ENCODE measurements at places on chromosomes 3 and 15.

GRCh38 chr3:117710501-117710900 lies 1000.9 kb downstream of the TUSC7 start:
- DNase-seq, result no peak

DNA sequence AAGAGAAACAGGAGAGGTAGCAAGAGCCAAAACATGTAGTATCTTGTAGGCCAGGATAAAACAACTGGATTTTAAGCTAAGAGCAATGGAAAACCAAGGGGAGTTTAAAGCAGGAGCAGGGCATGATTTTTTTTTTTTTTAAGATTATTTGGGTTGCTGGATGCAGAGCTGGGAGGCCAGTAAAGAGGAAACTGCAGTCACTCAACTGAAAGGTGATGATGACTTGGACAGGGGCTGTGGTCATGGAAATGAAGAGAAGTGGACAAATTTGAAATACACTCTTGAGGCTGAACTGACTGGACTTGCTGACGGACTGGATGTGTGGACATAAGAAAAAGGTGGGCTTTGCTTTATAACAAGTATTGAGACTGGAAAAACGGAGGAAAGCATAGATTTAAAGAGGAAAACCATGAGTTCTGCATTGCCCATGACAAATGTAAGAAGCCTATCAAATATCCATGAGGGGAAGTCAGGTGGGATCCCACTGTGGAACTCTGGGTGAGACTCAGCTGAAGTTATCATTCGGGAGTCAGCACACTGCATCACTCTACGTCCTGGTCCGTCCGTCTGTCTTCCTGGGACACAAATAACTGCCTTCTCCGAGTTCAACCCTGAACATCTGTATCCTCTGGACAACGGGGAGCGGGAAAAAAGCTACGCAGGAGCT lies 688 bp downstream of the XPC start:
- no peak for DNase-seq

GRCh38 chr15:62569460-62570404 lies 404.6 kb upstream of the C2CD4B start:
- no peak for DNase-seq

GRCh38 chr3:187011915-187012314 lies 81.6 kb downstream of the ST6GAL1 start:
- no peak for DNase-seq

GRCh38 chr3:52146189-52146588 lies 8.0 kb downstream of the POC1A start:
- no peak for DNase-seq

DNA sequence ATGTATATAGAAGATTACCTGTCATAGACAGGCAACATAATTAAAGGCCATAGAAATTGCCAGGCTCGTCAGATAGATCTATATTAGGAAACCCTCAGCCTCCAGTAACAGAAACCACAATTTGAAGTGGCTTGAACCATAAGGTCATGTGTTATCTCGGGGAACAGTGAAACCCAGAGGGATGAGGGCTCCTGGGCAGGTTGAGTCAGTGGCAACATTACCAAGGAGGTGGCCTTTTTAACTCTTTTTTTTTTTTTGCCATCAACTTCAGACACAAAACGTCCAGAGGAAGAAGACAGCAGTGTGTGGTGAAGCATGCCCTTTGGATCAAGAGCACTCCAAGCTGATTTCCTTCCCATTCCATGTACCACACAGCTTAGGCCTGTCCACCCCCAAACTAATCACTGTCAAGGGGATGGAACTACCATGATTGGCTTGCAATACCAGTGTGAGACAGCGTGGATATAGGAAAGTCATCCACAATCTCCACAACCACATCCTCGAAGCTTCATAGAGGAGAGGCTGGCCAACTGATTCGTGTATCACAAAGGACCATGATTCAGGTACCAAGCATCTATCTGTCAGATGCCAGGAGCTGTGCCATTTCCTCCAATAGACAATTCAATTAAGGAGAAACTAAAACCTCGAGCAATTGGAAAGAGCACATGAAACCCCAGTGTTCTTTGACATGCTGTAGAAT lies 999 bp upstream of the KIF7 start:
- no peak for DNase-seq

DNA sequence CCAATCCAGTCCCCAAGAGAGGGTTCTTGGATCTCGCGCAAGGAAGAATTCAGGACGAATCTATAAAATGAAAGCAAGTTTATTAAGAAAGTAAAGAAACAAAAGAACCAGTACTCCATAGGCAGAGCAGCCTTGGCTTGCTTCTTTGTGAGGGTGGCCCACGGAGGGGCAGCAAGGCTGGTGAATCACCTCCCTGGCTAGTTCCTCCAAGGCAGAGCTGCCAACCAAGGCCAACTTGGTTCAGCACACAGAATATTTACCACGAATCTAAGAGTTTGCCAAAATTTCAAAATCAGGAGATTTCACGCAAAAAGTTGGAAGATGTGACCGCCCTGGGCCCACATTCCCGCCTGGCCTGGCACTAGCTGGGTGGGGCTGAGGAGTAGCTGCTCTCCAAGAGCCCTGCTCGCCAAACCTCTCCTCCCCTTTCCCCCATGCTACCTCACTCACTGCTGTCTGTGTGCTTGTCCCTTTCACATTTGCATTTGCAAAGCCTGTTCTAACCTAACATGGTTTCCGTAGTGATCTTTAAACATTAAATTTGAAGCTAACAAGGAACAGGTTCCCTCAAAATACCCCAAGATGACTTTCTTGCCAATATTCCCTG lies 26.2 kb upstream of the DCUN1D1 start:
- DNase-seq, result no peak

GRCh38 chr3:18556503-18557135 lies 131.5 kb upstream of the SATB1 start:
- peak; percentile 90 for DNase-seq

GRCh38 chr3:52269776-52270175 lies 8.7 kb downstream of the WDR82 start:
- no peak for DNase-seq

- DNase-seq, result no peak
Observed at GRCh38 chr15:67781907-67782690, 43.2 kb upstream of the SKOR1 start.

DNA sequence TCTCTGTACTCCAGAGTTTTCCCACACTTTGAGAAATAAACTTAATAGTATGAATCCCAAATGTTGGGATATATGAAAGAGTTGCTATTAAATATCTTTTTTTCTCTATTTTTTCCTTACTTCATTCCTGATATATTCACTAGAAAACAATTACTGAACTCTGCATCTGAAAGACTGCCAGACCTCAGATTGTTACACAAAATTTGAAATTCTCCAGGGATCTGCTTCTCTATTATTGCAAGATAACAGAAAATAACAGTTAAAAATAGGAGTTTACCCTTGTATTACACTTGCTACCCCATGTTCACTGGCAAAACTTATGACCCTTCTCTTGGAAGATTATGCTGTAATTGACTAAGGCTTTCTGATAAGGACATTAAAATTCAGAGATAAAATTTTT lies 11.7 kb upstream of the P3H2 start:
- DNase-seq, result no peak

DNA sequence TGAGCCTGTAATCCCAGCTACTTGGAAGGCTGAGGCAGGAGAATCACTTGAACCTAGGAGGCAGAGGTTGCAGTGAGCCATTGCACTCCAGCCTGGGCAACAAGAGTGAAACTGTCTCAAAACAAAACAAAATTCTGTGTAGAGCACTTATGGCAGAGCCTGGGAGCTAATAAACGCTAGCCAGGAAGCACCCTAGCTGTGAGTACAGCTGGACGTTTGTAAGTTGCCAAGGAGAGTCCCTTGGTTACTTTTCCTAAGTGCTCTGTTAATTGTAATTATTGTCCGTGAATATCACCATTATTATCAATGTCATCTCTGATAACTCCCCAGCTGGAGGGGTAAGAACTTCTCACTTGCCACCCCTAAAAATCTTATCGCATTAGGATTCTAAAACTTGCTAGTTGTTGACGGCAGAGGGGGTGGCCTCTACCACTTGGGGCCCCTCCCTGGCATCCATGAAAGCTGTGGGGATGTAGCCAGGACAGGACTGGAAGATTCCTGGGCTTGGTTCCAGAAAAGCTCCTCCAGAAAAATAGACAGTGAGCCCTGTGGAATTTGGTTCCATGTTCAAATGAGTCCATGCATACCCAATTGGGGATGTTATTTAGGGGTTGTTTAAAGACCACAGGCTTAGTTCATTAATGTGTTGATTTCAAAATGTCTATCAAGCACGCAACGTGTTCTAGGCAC lies 9.9 kb upstream of the KLHL25 start:
- DNase-seq, result no peak

DNA sequence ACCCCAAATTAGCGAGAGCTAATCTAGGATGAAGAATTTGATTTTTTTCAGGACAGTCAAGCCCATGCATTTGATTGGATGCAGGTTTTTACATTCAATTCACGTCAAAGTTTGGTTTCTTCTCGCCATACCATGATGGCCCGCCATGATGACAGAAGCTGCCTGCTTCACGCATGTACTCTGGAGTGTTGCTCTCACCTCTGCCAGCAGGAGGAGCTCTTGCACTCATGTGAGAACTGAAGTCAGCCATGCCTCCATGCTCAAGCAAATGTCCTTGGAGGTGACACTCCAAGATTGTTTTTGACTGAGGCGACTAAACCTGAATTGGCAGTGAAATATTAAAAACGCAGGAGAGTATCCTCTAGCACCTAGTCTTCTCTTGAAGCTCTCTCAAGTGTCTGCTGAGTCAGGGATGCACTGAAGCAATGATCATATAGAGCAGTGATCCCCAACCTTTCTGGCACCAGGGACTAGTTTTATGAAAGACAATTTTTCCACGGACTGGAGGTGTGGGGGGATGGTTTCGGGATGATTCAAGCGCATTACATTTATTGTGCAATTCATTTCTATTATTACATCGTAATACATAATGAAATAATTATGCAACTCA lies 120.9 kb downstream of the SAMMSON start:
- DNase-seq, result peak; percentile 86

All from activated CD4-positive, alpha-beta T cell treated with anti-CD3 and anti-CD28 coated beads, Interleukin-2, amount 10 ng/mL, durations not matched to agents 24 days and 14 days (primary cell).